ENCODE measurements at places on chromosomes 6 and 20. TPM values are rescaled to one million over a fixed set of nuclear protein-coding genes. Genes with fewer than 3 reads are reported as not detected.

TP53TG5 gene
- polyA plus RNA-seq, result 1.0 TPM

HLA-DMB gene
- polyA plus RNA-seq, result 2.9 TPM

BAG2 gene
- polyA plus RNA-seq, result 17.6 TPM

FAM217A gene
- polyA plus RNA-seq, result not detected

ZKSCAN3 gene
- 1.3 TPM for polyA plus RNA-seq

CFB gene
- polyA plus RNA-seq, result 2.3 TPM

LPIN3 gene
- 3.0 TPM for polyA plus RNA-seq

PAK5 gene
- not detected for polyA plus RNA-seq

CST5 gene
- polyA plus RNA-seq, result not detected
